ENCODE measurements at places on chromosomes 4 and X.

DNA sequence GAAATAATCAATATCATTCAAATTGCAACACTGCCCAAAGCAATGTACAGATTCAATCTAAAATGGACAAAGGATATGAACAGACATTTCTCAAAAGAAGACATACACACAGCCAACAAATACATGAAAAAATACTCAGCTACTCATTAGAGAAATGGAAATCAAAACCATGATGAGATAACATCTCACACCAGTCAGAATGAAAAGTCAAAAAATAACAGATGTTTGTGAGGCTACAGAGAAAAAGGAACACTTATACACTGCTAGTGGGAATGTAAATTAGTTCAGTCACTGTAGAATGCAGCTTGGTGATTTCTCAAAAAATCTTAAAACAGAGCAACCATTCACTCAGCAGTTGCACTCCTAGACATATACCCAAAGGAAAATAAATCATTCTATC, 205.2 kb downstream of the DKK2 start:
- DNase-seq, result no peak

DNA sequence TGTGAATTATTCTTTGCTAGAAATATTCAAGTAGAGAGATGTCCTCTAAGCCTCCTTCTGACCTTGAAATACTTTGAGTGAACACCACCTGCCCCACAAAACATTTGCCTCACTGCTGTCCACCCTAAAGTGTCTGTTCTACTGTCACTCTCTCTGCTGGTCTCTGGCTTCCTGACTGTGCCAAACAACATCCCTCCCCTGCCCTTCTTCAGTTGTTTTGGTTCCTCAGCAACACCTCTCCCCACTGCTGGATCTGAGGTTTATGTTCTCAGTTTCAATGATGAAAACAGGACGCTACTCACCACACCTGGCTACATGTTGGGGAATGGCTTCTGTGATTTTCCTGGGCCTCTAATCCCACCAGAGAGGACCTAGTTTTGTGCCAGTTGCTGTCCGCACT, 456.9 kb downstream of the BCOR start:
- DNase-seq, result no peak

- DNase-seq, result peak; percentile 48
Measured at GRCh38 chrX:130028196-130028595, 45.8 kb downstream of the BCORL1 start.

DNA sequence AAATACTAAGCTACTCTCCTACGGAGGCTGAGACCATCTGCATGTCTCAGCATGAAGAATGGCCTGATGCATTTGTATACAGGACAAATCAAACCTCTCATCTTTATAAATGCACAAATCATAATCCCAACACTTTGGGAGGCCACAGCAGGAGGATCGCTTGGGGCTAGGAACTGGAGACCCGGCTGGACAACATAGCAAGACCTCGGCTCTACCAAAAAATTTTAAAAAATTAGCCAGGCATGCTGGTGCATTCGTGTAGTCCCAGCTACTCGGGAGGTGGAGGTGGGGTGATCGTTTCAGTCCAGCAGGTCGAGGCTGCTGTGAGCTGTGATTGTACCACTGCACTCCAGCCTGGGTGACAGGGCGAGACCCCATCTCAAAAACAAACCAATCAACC, 262.8 kb downstream of the DHRSX start:
- DNase-seq, result no peak

GRCh38 chrX:48934581-48935300, 15.9 kb upstream of the PIM2 start:
- DNase-seq, result peak; percentile 66

DNA sequence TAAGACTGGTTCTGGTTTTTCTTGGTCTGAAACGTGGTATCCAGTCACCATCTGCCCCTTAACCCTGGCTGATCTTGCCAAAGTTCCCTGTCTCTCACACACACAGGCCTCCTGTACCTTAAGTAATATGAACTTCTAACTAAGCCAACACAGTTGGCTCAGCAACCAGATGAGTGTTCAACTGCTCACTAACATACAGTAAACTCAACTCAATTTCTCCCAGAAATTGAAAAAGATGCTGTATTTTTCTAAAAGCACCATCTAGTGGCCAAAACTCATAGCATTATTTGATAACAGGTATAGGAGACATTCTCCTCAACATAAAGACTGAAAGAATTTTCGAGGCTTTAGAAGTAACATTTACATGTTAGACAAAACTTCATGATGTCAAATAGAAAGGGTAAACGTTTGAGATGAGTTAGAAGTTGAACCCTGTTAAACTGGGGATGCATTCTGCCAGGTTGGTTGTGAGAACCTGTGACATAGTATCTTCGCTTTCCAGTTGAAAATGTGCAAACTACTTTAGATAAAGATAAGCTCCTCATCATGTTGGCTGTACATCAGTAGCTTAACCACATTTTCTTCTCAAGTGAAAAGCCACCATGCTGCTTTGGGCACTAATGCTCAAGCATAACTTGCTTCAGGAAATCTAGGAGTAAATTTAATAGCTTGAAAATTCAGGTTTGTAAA, 31.2 kb downstream of the CCNI start:
- DNase-seq, result peak; percentile 62

- no peak for DNase-seq
Measured at GRCh38 chrX:3262901-3263300, 83.6 kb downstream of the MXRA5 start.

GRCh38 chr4:180832073-180832472, 1411.1 kb upstream of the TENM3 start:
- DNase-seq, result no peak

- DNase-seq, result no peak
Measured at GRCh38 chr4:168221301-168221700, 97.3 kb downstream of the DDX60 start.

DNA sequence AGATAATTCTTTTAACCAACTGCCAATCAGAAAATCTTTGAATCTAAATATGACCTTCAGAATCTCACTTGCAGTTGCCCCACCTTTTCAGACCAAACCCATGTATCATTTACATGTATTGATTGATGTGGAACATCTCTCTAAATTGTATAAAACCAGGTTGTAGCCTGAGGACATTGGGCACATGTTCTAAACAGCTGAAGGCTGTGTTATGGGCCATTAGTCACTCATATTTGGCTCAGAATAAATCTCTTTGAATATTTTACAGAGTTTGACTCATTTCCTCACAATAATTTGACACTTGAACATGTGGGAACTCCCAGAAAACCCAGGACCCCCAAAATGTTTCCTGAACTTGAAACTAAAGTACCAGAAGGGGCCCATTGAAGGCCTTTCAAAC, 58.7 kb downstream of the UGT2B10 start:
- no peak for DNase-seq

- no peak for DNase-seq
Measured at GRCh38 chrX:33062041-33062440, 149.3 kb downstream of the DMD start.

- no peak for DNase-seq
Measured at GRCh38 chrX:3244955-3245354, 101.5 kb downstream of the MXRA5 start.

- no peak for DNase-seq
Measured at GRCh38 chrX:107626481-107626880, 1.8 kb upstream of the PRPS1 start.

- no peak for DNase-seq
Measured at GRCh38 chr4:94668724-94669123, 89.0 kb upstream of the BMPR1B start.

DNA sequence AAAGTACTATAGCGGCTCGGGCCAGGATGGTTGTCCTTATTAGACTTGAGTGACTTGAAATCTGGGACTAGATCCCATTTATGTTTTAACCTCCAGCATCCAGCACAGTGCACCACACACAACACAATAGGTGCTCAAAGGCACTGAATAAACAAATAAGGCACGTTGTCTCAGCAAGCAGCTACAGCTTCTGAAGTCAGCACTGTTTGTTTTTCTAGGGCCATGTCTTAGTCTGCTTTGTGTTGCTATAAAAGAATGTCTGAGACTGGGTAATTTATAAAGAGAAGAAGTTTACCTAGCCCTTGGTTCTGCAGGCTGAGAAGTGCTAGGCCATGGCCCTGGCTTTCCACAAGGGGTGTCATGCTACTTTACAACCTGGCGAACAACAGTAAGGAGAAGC, 102.1 kb upstream of the LNX1 start:
- no peak for DNase-seq

- DNase-seq, result no peak
Measured at GRCh38 chr4:54104907-54105306, 4.9 kb downstream of the GSX2 start.

GRCh38 chrX:48465336-48465933, 4.6 kb downstream of the SLC38A5 start:
- DNase-seq, result no peak

DNA sequence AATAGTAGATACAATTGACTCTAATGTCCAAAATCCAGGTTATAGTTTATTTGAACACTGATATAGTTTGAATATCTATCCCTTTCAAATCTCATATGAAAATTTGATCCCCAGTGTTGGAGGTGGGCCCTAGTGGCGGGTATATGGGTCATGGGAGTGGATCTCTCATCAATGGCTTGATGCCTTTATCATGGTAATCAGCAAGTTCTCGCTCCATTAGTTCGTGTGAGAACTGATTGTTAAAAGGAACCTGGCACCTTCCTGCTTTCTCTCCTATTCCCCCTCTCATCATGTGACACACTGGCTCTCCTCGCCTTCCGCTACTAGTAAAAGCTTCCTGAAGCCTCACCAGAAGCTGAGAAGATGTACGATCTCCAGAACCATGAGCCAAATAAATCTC, 70.1 kb downstream of the UNC5C start:
- no peak for DNase-seq

DNA sequence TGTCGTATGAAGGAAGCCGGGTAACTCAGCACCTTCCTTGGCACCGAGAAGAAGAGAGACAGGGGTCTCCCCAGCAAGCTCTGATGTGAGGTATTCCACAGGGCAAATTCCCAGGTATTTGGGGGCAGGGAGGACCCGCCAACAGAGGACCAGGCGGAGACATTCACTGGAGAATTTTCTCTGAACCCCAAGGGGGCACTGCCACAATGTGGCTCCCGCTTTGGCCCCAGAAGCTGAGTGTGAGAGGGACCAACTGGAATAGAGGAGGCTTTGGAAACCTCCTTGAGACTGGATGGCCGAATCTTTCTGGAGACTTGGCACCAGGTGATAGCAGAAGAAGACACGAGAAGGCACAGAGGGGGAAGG, 735 bp upstream of the GABRE start:
- DNase-seq, result no peak

DNA sequence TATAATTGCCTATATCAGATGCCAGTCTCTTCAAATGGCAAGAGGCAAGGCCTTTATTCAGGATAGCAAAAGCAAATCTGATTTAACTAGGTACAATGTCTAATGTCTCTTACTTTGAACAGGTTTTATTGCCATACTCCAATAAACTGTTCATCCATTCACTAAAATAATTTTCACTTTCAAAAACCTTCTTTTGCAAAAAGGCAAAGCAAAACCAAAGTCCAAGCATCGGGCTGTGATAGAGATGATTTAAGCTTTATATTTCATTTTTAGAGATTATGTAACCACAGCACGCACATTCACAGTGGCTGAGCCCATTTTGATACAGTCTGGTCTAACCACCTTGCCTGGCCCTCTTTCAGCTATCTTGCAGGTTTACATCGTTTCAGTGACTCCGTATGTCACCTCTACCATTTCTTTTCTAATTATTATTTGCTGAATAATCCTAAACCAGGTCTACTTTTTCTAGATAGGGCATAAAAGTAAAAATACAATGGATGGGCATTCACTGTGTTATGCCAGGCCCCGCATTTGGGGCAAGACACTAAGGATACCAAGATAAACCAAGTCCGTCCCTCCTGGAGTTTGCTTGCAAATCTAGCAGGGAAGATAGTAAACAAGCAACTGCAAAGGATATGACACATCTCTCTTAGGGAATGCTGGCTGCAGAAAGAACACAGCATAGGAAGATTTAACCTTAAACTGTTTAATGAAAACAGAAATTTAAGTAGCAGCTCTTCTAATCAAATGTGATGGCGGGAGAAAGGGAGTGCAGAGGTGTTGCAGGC, 1.8 kb downstream of the CASP3 start:
- DNase-seq, result no peak

DNA sequence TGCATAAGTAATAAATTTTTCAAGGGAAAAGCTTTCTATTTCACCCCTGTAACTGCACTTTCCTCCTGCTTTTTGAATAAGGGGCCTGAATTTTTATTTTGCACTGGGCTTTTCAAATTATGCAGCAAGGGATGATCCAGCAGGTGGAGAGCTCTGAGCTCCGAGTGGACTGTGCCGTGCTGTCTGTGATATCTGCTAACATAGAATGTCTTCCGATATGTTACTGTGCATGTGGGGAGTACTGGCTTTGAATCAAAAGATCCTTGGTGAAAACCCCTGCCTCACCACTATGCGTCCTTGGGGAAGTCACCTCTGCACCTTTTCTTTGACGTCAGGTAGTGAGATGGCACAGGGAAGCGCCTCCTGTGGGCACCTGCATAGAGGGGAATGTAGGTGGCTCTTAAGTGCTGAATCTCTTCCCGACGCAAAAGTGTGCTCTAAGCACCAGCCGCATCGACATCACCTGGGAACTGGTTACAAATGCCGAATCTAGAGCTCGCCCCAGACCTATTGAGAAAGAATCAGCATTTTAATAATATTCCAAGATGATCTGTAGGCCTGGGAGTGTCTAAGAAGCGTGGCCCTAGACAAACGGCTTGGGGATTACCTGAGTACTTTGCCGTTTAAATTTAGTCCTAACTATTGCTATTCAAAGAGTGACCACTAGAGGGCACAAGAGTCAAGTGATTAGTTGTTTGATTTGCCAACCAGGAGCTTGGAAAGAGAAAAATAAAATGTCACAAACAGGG, 19.2 kb upstream of the WFS1 start:
- peak; percentile 77 for DNase-seq

DNA sequence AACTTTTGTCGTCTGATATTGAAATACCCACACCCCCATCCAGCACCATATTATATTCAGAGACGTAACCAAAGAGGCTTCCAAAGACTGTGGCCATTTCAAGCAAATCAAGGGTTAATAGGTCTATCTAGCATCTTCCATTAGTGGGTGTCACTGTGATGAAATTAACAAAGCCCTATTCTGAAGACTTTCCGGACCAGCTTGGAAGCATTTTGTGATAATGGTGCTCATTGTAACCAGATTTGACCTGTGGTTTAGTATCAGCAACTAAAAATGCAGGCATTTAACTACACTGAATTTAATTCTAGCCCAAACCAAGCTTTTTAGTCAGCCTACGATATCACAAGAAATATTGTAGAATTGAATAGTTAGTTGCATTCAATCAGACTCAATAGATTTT, 309.7 kb upstream of the TENM3 start:
- DNase-seq, result no peak

DNA sequence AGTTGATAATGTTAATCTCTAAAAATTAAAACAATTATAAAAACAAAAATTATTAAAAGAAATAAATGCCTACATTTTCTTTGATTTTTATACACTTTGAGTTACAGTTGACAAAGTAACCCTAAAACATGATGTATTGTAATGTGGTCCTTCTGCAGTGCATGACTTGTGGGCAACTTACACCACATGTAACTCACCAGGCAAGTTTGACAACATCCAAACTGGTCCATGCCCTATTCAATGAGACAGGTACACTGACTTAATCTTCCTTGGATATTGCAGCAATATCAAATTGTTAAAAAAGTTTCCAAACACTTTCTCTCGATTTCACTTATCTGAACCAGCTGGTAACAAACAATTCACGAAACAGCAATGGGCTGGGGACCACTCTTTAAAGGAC, 81.5 kb downstream of the FTHL17 start:
- no peak for DNase-seq

Data from CD4-positive, alpha-beta T cell treated with Interleukin-1 beta for 1 hour (primary cell).